ENCODE measurements at places on chromosomes 16 and 17. TPM values are rescaled to one million over a fixed set of nuclear protein-coding genes. Genes with fewer than 3 reads are reported as not detected.

DNA sequence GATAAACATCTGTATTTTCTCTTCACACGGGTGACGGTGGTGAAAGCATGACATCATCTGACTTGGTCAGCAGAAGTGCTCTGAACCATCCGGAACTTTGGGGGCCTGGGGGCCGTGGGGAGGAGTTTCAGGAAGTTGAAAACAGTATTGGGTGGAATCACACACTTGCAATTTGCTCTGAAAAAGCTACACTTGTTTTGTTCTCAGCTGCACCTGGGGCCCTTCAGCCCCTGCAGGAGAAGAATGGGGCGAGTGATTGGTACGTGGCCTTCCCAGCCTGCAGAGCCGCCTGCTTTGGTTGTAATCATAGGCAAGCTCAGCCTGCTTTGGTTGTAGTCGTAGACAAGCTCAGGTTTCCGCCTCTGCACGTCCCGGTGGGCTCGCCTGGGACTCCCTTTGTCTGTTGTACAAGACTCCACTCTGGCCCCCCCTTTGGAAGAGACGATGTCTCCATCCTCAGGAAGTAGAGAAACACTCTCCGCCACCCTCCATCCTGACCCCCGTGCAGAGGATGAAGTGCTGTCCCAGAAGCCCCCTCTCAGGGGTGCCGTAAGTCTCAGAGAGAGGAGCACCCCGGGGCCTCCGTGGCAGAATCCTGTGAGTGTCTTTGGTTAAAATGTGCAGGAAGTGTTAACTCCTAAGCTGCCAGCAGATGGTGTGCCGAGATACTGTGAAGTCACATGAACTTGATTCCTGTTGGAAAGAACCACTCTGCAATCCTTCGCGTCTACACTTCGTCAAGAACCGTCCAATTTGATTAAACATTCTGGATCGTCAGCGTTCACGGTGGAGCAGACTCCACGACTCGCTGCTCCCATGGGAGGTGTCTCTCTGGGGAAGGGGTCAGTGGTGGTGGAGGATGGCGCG is 5.4 kb downstream of the BANP start:
- DNase-seq = peak; percentile 53

- no peak for DNase-seq
Measured at GRCh38 chr16:11580451-11581086, 6.2 kb downstream of the LITAF start.

- peak; percentile 12 for DNase-seq
Measured at GRCh38 chr16:24610416-24610755, 71.0 kb downstream of the RBBP6 start.

- DNase-seq = no peak
Measured at GRCh38 chr16:11672206-11673090, 4.2 kb downstream of the SNN start.

DNA sequence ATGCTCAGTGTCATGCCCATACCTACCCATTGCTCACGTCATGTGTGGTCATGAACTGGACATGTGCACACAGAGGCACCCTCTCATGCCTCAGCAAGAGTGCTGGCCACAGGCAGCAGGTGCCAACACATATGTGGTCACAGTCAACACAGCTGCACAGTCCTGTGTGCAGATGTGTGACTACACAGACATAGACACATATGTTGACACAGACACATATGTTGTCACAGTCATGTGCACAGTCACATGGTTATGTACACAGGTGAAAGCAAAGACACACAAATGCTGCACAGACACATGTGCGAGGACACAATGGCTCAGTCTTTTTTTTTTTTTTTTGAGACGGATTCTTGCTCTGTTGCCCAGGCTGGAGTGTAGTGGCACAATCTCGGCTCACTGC is 11.3 kb downstream of the SLC4A1 start:
- DNase-seq = no peak

GRCh38 chr16:89313583-89313982 is 96.1 kb downstream of the ZNF778 start:
- no peak for DNase-seq

GRCh38 chr16:56510544-56510943 is 9.3 kb downstream of the BBS2 start:
- no peak for DNase-seq

DNA sequence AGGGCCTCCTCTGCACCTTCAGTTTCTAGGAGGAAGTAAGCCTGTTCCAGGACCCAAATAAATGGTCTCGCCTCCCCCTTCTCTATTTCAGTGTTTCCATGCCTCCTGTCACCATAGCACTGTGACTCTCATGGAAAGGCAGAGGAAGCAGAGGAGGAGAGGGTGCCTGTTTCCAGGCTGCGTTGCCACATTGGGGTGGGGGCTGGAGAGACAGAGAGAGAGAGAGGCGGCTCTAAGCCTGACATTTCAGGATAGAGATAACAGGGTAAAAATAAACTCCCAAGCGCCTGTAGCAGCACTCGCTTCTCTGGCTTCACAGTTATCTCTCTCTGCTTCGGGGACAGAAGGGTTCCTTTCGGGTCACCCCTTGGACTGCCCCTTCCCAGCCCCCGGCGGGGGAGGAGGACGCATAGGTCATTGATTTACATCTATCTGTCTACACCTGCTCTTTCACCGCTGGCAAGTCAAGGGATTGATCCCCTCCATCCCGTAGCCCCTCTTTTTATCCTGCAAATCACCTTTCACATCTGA is 71.2 kb upstream of the MRTFB start:
- DNase-seq = no peak

DNA sequence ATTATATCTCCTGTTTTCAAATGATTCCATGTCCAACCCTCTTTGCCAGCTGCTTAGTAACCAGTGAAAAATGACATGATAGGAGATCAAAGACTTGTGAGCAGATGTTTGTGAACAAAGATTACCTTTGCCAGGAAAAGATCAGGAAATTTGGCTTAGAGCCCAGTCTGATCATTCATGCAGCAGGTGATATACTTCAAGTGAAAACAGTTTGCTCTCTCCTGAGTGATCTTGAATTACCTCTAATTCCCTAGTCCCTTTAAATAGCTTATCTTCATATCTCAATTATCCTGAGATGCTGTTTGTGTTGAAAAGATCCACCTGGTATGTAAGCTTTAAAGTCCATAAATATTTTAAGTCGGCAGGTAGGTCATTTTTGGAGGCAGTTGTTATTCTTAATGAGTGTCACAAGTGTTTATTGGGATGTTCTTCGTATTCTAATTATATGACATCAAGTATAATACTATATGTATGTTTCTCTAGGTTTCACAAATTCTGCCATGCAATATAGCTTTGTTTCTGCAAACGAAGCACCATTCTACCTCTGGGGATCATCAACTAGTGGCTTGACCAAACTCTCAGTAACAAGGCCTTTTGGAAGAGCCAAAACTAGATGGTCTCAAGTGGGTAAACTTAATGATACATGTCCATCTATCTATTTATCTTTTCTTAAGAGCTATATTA is 13.2 kb upstream of the VPS35L start:
- no peak for DNase-seq

DNA sequence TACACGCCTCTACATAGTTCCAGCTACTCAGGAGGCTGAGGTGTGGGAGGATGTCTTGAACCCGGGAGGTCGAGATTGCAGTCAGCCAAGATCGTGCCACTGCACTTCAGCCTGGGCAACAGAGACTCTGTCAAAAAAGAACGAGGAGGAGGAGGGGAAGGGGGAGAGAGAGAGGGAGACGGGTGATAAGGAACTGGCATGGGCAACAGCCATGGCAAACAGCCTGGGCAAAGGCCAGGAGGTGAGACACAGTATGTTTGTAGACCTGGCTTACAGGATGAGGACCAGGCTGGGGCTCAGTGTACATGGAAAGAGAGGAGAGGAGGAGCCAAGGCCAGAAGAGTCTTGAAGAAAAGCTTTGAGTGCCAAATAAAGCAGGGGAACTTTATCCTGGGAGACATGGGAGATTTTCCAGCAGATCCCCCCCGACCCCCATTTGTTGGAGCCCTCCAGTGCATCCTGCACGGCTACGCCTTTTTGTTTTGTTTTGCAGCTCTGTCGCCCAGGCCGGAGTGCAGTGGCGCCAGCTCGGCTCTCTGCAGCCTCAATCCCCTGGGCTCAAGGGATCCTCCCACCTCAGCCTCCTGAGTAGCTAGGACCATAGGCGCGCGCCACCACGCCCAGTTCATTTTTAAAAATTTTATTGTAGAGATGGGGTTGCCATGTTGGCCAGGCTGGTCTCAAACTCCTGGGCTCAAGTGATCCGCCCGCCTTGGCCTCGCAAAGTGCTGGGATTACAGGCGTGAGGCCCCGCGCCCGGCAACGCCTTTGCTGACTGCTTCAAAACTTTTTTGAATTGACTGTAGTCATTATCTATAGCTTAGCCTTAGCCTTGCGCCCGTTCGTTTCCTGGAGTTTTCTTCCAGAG is 1.3 kb upstream of the ALKBH5 start:
- DNase-seq = peak; percentile 50

GRCh38 chr16:73743665-73744496 is 552.7 kb upstream of the PSMD7 start:
- DNase-seq = no peak

DNA sequence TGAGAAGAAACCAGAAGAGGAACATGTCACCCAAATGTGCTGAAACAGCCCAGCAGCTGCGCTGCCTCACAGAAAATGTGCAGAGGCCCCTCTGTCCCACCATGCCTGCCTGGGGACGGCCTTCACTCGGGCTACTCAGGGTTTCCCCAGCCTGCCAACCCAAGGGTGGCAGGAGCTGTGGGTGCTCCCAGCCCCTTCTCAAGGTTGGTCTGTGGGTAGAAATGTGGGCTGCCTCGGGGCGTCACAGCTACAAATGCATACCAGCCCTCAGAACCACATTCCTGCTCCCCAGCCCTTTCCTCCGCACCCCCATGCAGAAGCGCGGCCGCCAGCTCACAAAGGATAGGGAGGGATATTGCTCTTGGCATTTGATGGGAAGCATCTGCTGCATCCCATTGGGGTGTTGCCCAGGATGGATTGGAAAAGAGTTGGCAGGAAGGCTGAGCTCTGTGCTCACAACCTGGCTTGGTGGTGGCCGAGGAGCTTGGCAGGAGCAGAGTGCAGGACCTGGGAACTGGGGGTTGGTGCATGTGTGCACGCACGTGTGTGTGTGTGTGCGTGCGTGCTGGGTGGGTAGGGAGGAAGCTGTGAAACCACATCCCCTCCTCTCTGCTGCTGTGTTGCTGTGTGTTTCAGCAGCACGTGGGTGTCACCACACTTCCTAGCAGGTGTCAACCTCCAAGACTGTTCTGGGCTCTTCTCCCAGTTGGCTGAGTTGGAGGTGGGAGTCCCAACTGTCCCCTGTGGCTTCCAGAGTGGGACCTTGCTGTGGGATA is 304.4 kb downstream of the SEC14L1 start:
- DNase-seq = peak; percentile 79

- DNase-seq = no peak
Measured at GRCh38 chr17:75684249-75684648, 17.1 kb downstream of the SAP30BP start.

- DNase-seq = no peak
Measured at GRCh38 chr16:53092284-53092683, 37.5 kb downstream of the CHD9 start.

- DNase-seq = no peak
Measured at GRCh38 chr17:54983260-54983659, 14.7 kb downstream of the STXBP4 start.

DNA sequence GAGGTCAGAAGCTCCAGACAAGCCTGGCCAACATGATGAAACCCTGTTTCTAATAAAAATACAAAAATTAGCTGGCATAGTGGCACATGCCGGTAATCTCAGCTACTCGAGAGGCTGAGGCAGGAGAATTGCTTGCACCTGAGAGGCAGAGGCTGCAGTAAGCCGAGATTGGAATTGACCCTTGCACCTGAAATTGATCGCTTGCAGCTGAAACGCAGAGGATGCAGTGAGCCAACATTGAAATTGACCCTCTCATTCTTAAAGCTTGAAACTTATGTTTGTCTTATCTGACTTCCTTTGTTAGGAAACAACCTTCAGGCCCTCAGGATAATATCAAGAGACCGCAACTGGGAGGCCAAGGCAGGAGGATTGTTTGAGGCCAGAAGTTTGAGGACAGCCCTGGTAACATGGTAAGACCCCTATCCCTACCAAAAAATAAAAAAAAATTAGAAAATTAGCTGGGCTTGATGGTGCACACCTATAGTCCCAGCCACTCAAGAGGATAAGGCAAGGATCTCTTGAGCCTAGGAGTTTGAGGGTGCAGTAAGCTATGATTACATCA is 376.6 kb upstream of the XYLT1 start:
- no peak for DNase-seq

- DNase-seq = no peak
Measured at GRCh38 chr16:54633943-54634362, 296.7 kb upstream of the IRX5 start.

The HEATR9 gene
- not detected for total RNA-seq

The RTN4RL1 gene
- 0.48 TPM for total RNA-seq

The NUP85 gene
- 204 TPM for total RNA-seq

The ELMO3 gene
- 73.8 TPM for total RNA-seq

The MEFV gene
- 1.4 TPM for total RNA-seq

The KRT31 gene
- not detected for total RNA-seq

All from transverse colon (tissue), 4 donors.